ENCODE measurements at places on chromosomes 1 and 21. TPM values are rescaled to one million over a fixed set of nuclear protein-coding genes. Genes with fewer than 3 reads are reported as not detected.
A peak's percentile ranks its signal among the peaks of the same experiment; 100 is the strongest.

The RIMKLA gene
- not detected for total RNA-seq

The SCYL3 gene
- 5.6 TPM for total RNA-seq

The TNN gene
- total RNA-seq, result not detected

The F5 gene
- not detected for total RNA-seq

The ZNF648 gene
- total RNA-seq, result not detected

The RHCE gene
- total RNA-seq, result not detected

DNA sequence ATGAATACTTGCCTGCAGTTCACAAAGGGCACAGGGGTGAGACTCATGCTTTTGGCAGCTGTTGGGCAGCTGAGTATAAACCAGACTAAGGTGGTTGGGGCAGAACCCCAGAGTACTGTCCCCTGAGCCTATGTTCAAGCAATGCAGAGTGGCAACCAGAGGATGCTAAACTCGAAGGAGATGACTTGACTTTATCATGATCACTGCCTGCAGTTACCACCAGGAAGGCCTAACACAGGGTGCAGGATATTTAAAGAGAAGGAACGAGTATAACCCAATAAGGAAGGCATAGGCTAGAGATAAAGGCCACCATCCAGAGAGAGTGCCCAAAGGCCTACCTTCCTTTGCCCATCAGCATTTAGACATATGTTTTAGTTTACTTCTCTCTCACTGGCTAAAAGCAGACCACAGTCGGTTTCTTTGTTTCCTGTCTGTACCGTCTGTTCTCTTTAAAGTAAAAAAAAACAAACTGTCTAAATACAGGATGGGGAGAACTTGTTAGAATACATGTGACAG lies 83.3 kb downstream of the MPZL1 start:
- DNase-seq, result no peak

GRCh38 chr1:160398823-160399222 lies 1.5 kb upstream of the VANGL2 start:
- no peak for DNase-seq

DNA sequence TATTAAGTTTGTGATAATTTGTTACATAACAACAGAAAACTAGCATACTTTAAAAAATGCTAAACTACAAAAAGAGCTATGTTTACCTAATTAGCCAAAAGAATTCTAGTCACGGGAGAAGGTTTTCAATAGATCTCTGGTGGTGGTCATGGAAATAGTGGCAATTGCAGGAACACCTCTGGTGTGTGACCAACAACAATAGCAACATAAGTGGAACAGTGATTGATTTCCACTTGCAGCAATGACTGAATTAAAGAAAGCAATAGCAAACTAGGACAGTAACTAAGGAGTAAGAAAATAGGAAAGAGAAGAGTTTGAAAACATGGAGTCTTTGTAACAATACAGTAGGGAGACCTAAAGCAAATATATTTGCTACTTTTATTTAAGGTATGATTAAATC lies 171.3 kb upstream of the ADGRL4 start:
- DNase-seq, result no peak

- no peak for DNase-seq
Observed at GRCh38 chr1:210363119-210363518, 34.4 kb downstream of the HHAT start.

GRCh38 chr1:41851589-41851988 lies 67.1 kb downstream of the HIVEP3 start:
- peak; percentile 67 for DNase-seq
